Mesenteric fat pad (tissue), 1 donor: ENCODE measurements at places on chromosomes 1 and 21. TPM values are rescaled to one million over a fixed set of nuclear protein-coding genes. Genes with fewer than 3 reads are reported as not detected.

The CNKSR1 gene
- 1.7 TPM for total RNA-seq

The FALEC gene
- not detected for total RNA-seq

The SPRR5 gene
- total RNA-seq, result not detected

The OVAAL gene
- not detected for total RNA-seq

The PLPPR4 gene
- 1.7 TPM for total RNA-seq

The AGL gene
- 17.5 TPM for total RNA-seq

The VSIG8 gene
- total RNA-seq, result not detected

The CD84 gene
- 17.1 TPM for total RNA-seq

The OR6N1 gene
- not detected for total RNA-seq

The ANKRD35 gene
- 4.3 TPM for total RNA-seq

The TMEM269 gene
- total RNA-seq, result not detected

The CHIT1 gene
- 17.4 TPM for total RNA-seq

The HTR6 gene
- not detected for total RNA-seq
